ENCODE measurements at places on chromosomes 2 and 18. TPM values are rescaled to one million over a fixed set of nuclear protein-coding genes. Genes with fewer than 3 reads are reported as not detected.

NOL4 gene
- not detected for total RNA-seq

ZNF519 gene
- total RNA-seq: 5.7 TPM

UGT1A8 gene
- not detected for total RNA-seq

MFF gene
- total RNA-seq: 57.2 TPM

TMEFF2 gene
- not detected for total RNA-seq

CD8B2 gene
- not detected for total RNA-seq

TACR1 gene
- total RNA-seq: 1.4 TPM

Data from upper lobe of right lung (tissue), 1 donor.